NCI-H446 treated with DMSO at 0.1 percent for 48 hours (cell line): ENCODE measurements at places on chromosomes 1 and 21.
A peak's percentile ranks its signal among the peaks of the same experiment; 100 is the strongest.

DNA sequence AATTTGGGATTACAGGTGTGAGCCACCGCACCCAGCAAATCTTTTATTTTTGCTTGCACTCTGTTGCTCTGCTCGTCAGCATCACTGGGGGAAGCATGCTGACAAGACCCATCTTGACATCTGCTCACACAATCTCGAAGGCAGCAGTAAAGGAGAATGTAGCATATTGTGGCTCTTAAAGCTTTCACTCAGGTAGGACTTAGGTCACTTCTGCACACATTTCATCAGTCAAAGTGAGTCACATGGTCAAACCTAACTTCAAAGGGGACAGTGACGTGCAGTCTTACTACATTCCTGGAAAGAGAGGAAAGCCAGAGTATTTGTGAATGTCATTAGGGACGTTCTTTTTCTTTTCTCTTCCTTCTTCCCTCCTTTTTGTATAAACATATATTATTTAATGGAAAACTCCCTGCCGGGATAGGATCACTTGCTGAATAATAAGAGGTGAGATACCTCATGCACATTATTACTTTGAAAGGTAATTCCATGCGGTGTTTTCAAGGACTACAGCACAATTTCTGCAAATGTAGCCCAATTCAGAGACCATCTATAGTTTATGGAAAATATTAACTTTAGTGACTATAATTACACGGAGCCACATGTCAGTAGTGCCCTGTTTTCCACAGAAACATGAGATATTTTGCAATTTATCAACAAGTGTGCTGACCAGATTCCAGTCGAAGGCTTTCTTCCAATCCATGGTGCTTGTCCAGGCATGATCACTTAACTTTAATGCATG is 19.3 kb upstream of the ACBD6 start:
- DNase-seq = no peak

DNA sequence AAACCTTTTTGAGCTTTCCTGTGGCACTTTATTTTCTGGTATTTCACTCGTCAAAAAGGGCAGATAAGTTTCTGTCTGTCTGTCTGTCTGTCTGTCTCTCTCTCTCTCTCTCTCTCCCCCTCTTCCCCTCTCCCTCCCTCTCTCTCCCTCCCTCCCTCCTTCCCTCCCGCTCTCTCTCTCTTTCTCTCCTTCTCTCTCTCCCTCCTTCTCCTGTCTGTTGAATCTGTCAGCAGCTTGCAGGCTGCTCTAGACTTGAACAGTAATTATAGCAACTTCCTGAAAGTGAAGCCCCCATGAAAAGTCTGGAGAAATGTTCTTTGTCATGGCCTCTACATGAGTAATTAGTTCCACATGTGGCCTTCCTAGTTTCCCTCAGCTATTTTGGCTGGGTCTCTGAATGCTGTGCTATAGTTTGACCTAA is 275.2 kb upstream of the C1orf105 start:
- no peak for DNase-seq

DNA sequence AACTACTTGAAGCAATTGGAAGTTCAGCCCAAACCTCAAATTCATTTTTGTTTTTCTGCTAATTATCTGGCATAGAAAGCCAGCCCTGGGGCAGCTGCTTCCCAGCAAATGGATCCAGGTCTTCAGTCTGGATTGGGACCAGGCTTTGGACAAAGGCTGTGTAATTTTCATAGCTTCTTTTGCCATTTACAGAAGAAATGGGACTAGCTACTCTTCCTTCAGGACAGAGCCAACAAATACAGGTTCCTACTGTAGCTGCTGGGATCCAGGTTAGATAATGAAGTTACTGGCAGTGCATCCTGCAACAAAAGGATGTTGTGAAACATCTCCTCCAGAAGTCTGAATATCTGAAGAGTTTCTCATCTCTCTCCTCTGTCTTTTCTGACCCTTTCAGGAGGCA is 171.5 kb upstream of the CAMK1G start:
- DNase-seq = peak; percentile 86

GRCh38 chr1:48644905-48645605 is 131.6 kb downstream of the BEND5 start:
- no peak for DNase-seq

DNA sequence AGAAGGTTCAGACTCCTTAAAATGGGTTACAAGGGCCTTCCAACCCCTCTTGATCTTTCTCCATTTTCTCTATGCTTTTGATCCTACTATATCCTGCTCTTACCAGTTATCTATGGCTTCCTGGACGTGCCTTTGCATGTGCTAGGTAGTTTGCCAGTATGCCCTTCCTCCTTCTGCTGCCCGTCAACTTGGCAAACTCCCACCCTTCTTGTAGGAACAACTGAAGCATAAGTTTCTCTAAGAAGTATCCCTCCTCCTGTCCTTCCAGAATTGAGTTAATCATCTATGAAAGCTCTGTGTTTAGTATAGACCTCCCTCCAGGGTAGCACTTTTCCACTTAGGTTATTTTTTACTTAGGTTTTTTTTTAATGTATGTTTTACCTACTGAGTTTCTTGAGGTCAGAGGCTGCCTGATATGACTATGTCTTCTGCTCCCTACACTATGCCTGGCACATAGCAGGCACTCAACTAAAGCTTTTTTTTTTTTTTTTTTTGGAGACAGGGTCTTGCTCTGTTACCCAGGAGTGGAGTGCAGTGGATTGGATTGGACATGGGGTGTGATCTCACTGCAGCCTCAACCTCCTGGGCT is 10.0 kb upstream of the IGSF3 start:
- peak; percentile 18 for DNase-seq

DNA sequence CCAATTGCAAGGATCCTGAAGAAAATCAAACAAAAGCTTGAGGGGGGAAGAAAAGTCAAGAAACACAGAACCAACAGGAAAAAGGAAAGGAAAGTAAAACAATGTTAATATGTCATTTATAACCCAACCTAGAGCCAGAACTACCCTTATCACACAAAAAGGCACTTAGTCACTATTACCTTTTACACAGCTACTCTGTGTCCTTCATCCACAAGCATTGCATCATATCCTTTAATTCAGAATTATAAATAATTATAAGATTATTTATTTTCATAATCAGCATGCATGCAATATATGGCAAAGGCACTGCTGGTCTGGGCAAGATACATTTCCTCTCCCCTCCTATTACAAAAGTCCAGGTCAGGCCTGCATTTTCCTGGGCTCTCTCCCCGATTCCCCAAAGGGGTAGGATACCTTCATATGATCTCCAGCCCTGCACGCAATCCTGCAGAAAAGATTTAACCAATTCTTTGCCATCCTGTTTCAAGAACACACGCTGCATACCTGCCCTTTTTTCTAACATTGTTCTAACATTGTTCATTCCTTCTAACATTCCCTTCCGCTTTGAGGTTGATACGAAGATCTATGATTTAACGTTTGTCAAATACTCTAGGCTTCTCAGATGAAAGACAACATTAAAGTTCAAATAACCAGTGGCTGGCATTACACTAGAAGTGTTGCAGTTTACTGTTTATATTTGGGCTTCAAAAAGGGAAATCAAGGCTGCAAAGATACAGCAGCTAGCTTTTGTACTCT is 4.3 kb downstream of the PTPN14 start:
- DNase-seq = no peak

GRCh38 chr1:27005648-27006496 is 6.8 kb downstream of the TENT5B start:
- DNase-seq = no peak

GRCh38 chr21:42306366-42307035 is 8.7 kb downstream of the TFF3 start:
- DNase-seq = no peak

DNA sequence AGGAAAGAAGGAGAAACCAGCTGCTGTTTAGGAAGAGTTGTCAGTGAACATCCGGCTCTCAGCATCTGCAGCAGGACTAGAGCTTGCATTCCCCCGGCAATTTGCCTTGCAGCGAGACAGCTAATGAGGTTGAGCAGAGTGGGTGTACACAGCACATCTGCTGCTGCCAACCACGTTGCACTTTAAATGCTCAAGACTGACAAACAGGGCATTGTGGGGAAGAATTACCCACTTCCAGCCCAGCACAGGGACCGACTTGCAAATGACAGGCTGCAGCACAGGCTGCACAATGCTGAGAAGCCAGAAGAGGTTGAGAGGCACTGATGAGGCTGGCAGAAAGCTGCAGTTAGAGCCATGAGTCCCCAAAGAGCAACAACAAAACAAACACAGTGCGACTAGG is 47.5 kb upstream of the PLA2G2C start:
- DNase-seq = no peak

GRCh38 chr1:177181280-177181630 is 10.5 kb downstream of the BRINP2 start:
- DNase-seq = no peak

DNA sequence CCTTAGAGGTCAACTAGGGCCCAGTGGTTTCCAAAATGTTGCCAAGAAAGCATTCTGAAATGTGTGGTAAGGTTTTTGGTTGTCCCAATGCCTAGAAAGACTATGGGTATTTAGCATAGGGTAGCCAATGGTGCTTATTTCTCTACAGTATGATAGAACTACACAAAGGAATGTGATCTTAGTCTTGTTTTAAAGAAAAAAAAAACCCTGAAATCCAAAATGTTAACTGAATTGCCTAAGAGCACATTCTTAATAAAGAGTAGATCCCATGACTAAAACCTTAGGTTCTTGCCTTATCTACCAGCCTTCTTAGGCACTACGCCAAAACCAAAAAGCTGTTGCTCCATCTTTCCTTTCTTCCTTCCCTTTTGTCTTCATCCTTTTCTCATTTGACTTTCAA is 428.2 kb downstream of the MRPL39 start:
- DNase-seq = no peak

GRCh38 chr1:15656464-15656863 is 27.7 kb upstream of the PLEKHM2 start:
- no peak for DNase-seq

DNA sequence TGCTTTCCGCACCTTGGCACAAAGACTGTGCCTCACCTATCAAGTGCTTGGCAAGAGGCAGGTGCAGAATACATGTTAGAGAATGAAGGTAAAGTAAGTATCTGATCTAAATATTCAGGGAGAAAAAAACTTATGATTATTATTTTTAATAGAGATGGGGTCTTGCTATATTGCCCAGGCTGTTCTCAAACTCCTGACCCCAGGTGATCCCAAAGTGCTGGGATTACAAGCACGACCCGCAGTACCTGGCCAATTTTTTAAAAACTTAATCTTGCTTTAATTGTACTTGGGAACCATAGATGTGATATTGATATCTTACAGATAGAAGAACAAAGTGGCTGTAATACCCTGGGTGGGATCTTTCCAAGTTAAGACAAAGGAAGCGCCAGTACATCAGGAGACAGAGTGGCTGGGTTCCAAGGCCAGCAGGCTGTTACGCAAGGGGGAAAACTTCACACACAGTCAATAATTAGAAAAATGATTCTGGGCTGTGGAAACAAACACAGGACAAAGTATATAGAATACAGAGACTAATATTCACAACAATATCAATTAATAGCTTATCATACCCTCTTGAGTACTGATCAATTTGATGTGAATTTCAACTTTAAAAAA is 58.6 kb upstream of the ATP1A1 start:
- DNase-seq = no peak

DNA sequence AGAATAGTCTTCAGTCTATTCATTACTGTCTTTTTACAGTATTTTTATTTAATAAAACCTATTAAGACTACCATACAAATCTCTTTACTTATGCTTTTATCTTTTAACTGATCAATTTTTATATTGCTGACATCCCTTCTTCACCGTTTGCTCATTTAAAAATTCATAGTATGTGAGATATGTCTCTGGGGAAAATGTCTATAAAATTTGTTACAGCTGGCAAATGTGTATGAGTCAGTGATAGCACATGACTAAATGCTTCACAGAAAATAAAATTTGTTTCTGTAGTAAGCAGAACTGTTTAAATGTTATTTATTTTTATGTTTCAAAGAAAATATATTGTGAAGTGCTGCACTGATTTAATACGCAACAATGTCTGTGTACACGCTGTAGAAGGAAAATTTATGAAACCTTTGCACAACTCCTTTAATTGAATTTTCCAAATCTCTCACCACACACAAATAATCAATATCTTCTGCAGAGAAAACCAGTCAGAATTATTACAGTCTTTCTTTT is 74.2 kb downstream of the ITGB3BP start:
- no peak for DNase-seq

GRCh38 chr1:162566870-162567269 is 5.3 kb downstream of the UAP1 start:
- DNase-seq = no peak

DNA sequence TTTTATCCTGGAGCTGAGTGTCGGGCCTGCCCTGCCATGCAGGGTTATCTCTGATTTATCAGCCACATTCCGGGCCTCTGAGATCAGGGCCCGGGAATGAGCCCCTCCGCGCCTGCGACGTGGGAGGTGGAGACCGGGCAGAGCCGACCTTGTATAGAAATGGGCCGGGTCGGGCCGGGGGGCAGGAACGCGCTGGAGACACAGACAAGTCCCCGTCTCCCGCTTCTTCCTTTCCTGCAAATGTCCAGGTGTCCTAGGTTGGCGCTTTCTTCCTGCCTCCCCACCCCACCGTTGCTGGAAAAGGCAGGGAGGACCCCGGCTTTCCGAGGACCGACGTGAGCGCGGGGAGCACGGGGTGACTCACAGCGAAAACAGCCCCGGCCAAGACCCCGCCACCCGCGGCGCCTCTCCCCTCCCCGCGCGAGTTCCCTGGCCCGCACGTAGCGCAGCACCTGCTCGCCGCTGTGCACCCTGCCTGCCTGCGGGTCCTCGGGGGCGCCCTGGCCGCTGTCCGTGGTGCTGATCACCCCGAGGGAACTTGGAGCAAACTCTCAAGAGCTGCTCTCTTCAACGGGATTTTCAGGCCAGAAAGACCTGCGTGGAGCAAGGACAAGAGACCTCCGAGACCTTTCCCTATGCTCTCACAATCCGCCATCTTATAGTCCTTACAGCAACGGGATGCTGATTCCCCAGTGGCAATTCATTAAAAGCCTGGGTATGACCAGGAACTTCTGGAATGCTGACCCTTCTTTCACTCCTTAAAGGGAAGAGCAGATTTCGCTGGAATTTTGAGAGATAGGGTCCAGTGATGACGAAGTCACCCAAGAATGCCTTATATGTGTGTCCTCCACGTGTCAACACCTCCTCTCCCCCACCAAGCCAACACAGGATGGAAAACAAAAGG is 475 bp upstream of the NPPB start:
- no peak for DNase-seq

GRCh38 chr1:62384276-62385005 is 52.4 kb upstream of the USP1 start:
- peak; percentile 89 for DNase-seq

- no peak for DNase-seq
Observed at GRCh38 chr1:175089136-175089718, 21.6 kb downstream of the TNN start.

- peak; percentile 29 for DNase-seq
Observed at GRCh38 chr21:25573409-25574206, 33.7 kb downstream of the MRPL39 start.
